ENCODE measurements at places on chromosomes 1 and 21. TPM values are rescaled to one million over a fixed set of nuclear protein-coding genes. Genes with fewer than 3 reads are reported as not detected.

The MRTO4 gene
- total RNA-seq = 16.3 TPM

The CFHR2 gene
- total RNA-seq = not detected

The THEM5 gene
- not detected for total RNA-seq

The SERPINC1 gene
- 0.07 TPM for total RNA-seq

The TMOD4 gene
- total RNA-seq = not detected

The ATP1A4 gene
- not detected for total RNA-seq

The RHD gene
- not detected for total RNA-seq

The TRAPPC10 gene
- total RNA-seq = 28.6 TPM

The MNDA gene
- not detected for total RNA-seq

The YRDC gene
- total RNA-seq = 13.3 TPM

The CD84 gene
- total RNA-seq = not detected

The AADACL4 gene
- not detected for total RNA-seq

The DNASE2B gene
- not detected for total RNA-seq

The OSBPL9 gene
- total RNA-seq = 77.0 TPM

The S100A11 gene
- total RNA-seq = 77.9 TPM

The VWA5B1 gene
- total RNA-seq = not detected

The CELSR2 gene
- total RNA-seq = 6.3 TPM

The NCMAP gene
- total RNA-seq = not detected

The MIXL1 gene
- not detected for total RNA-seq

The IGSF9 gene
- total RNA-seq = not detected

The C8A gene
- not detected for total RNA-seq

The TGFB2 gene
- 56.9 TPM for total RNA-seq

The HSD3B2 gene
- not detected for total RNA-seq

The OR10Z1 gene
- total RNA-seq = not detected

The OR2M3 gene
- not detected for total RNA-seq

The EFNA1 gene
- total RNA-seq = 3.7 TPM

The C1orf185 gene
- not detected for total RNA-seq

The PODN gene
- 20.9 TPM for total RNA-seq

The C1orf226 gene
- total RNA-seq = 0.07 TPM

The KCNE2 gene
- not detected for total RNA-seq
